Esophagus muscularis mucosa (tissue), 4 donors: ENCODE measurements at places on chromosomes 7 and 10. TPM values are rescaled to one million over a fixed set of nuclear protein-coding genes. Genes with fewer than 3 reads are reported as not detected.

Gene TRIL
- 1.3 TPM for total RNA-seq

GRCh38 chr7:68250143-68250542 lies 1253.5 kb downstream of the TYW1 start:
- H3K4me3 ChIP-seq: no peak overlapping the region
- no peak for DNase-seq
- no peaks in the 10 kb centered on the region for H3K4me1 ChIP-seq
- H3K27me3 ChIP-seq: no peaks in the 10 kb centered on the region
- no peaks in the 10 kb centered on the region for H3K36me3 ChIP-seq
- H3K27ac ChIP-seq: no peak overlapping the region

Gene FGF8
- total RNA-seq: not detected

DNA sequence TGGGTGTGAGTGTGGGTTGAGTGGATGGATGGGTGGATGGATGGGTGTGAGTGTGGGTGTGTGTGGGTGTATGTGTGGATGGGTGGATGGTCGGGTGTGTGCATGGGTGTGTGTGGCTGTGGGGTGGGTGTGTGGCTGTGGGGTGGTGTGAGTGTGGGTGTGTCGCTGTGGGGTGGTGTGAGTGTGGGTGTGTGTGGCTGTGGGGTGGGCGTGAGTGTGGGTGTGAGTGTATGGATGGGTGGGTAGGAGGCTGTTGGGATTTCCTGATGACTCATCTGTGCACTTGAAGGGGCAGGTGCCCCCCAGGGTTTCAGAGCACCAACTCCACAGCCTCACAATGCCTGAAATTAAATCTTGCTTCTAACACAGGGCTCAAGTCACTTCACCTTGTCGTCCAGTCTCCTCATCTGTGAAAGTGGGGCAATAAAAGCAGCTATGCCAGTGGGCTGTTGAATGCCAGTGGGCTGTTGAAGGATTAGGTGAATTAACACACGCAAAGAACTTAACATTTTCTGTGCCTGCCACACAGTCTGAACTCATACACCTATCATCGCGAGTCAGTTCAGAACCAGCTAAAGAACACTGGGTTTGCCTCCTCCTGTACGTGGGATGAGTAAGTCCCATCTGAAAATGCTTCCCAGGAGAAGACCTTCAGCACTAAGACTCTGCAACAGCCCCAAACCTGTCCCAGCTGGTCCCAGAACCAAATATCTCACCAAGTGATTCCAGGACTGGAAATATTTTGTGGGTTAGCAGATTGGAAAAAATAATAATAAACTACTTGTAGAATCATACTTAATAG lies 32.0 kb downstream of the SFMBT2 start:
- peaks cover 40% of the 10 kb centered on the region for H3K36me3 ChIP-seq
- H3K4me1 ChIP-seq: no peaks in the 10 kb centered on the region
- no peaks in the 10 kb centered on the region for H3K27me3 ChIP-seq
- H3K4me3 ChIP-seq: no peak overlapping the region
- DNase-seq: no peak

Gene FAM25C
- total RNA-seq: not detected

GRCh38 chr10:46024948-46025347 lies 5.5 kb downstream of the NCOA4 start:
- no peak for DNase-seq
- no peak overlapping the region for H3K27ac ChIP-seq
- no peaks in the 10 kb centered on the region for H3K27me3 ChIP-seq
- H3K4me3 ChIP-seq: no peak overlapping the region
- H3K36me3 ChIP-seq: no peaks in the 10 kb centered on the region

Gene NPY4R2
- not detected for total RNA-seq

Gene DMTF1
- 42.2 TPM for total RNA-seq

- H3K4me1 ChIP-seq: no peaks in the 10 kb centered on the region
- no peak overlapping the region for H3K4me3 ChIP-seq
- no peaks in the 10 kb centered on the region for H3K36me3 ChIP-seq
- H3K27me3 ChIP-seq: no peaks in the 10 kb centered on the region
- no peak overlapping the region for H3K27ac ChIP-seq
- no peak for DNase-seq
Observed at GRCh38 chr7:156493942-156494341, 146.6 kb upstream of the RNF32 start.

Gene ANKRD61
- not detected for total RNA-seq

DNA sequence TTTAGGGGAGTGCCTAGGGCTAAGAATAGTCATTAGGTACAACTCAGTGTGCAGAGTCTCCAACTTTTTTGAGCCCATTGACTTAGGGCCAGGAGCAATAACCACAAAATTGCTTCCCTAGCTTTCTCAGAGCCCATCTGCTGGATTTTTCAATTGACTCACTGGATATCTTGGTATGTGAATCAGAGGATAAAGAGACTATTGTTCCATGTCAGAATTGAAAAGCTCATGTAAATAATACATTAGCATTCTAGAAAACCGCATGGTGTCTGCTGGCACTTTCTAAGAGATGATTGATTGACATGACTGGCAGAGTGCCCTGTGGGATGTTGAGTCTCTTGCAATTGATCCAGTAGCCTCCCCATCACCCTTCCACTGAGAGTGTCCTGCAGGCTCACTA lies 246.2 kb downstream of the CCDC7 start:
- H3K4me1 ChIP-seq: no peaks in the 10 kb centered on the region
- H3K27ac ChIP-seq: no peak overlapping the region
- H3K27me3 ChIP-seq: no peaks in the 10 kb centered on the region
- H3K4me3 ChIP-seq: no peak overlapping the region
- H3K36me3 ChIP-seq: no peaks in the 10 kb centered on the region

GRCh38 chr7:50651271-50651989 lies 86.2 kb upstream of the DDC start:
- no peak overlapping the region for H3K4me3 ChIP-seq
- no peaks in the 10 kb centered on the region for H3K27me3 ChIP-seq
- H3K27ac ChIP-seq: no peak overlapping the region
- peaks cover 15% of the 10 kb centered on the region for H3K36me3 ChIP-seq
- H3K4me1 ChIP-seq: peaks cover 40% of the 10 kb centered on the region

GRCh38 chr7:22174574-22174953 lies 182.4 kb downstream of the RAPGEF5 start:
- H3K4me1 ChIP-seq: no peaks in the 10 kb centered on the region
- DNase-seq: no peak
- H3K4me3 ChIP-seq: no peak overlapping the region
- no peaks in the 10 kb centered on the region for H3K36me3 ChIP-seq
- H3K27me3 ChIP-seq: no peaks in the 10 kb centered on the region

Gene C10orf67
- not detected for total RNA-seq

Gene AGBL3
- 3.3 TPM for total RNA-seq

- H3K27ac ChIP-seq: peak overlapping the region; percentile 29
- no peaks in the 10 kb centered on the region for H3K27me3 ChIP-seq
- H3K4me1 ChIP-seq: peaks cover 14% of the 10 kb centered on the region
- H3K36me3 ChIP-seq: peaks cover 12% of the 10 kb centered on the region
- H3K4me3 ChIP-seq: no peak overlapping the region
Observed at GRCh38 chr7:100372256-100372655, 1.0 kb upstream of the PILRA start.

Gene IGFBP3
- 127 TPM for total RNA-seq

Gene PRKG1
- total RNA-seq: 46.1 TPM

Gene FANK1
- 2.1 TPM for total RNA-seq

DNA sequence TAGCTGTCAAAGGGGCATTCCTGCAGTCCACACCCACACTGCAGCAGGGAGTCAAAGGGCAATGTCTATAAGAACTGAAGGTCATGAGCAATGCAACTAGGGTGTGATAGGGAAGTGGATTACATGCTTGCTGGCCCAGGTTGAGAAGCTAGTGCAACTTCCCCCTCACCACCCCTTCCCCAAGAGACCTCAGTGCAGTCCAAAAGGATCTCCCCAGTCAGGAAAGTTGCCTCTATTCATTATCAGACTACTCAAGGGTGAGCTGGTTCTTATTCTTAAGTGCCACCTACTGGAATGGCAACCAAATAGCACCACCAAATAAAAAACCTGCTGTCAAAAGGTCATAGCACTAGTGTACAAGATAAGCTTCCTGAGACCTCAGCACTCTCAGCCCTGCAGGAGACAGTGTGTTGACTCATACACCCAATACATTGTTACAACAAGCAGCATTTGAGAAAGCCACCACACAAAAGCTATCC lies 28.2 kb downstream of the MTERF1 start:
- DNase-seq: no peak
- no peaks in the 10 kb centered on the region for H3K36me3 ChIP-seq
- no peaks in the 10 kb centered on the region for H3K27me3 ChIP-seq
- no peak overlapping the region for H3K4me3 ChIP-seq
- no peak overlapping the region for H3K27ac ChIP-seq

Gene CYCS
- total RNA-seq: 57.3 TPM

Gene PPP3CB
- 106 TPM for total RNA-seq

DNA sequence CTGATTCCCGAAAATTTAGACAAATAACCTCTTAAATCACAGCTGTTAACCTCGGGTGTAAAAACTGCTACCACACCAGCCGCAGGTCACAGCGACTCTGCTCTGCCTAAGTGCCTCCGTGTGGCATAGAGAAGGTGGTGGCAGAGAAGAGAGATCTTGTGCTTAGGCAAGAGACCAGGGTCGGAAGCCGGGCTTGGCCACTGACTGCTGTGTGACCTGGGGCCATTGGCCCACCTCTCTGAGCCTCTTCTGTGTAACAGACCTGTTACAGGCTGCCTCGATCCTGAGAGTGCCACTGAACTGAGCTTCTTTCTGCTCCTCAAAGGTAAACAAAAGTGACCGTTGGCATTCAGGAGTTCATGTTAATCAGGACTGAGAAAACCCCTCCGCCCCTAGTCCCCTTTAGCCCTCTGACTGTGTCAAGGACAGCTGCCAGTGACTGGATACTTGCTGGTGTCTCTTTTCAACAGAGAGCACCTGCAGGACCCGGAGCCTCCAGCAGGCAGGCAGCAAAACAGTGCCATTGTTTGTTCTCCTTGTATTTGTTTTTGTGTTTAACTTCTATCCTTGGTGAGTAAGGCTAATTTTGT lies 36.5 kb downstream of the ZMIZ1 start:
- H3K36me3 ChIP-seq: peaks cover 1% of the 10 kb centered on the region
- H3K4me1 ChIP-seq: peaks cover 100% of the 10 kb centered on the region
- peak overlapping the region; percentile 50 for H3K27ac ChIP-seq
- DNase-seq: no peak
- H3K4me3 ChIP-seq: no peak overlapping the region
- H3K27me3 ChIP-seq: no peaks in the 10 kb centered on the region

Gene AKR1C8
- not detected for total RNA-seq

GRCh38 chr7:46716926-46717325 lies 795.9 kb upstream of the IGFBP3 start:
- DNase-seq: no peak
- no peak overlapping the region for H3K27ac ChIP-seq
- H3K4me1 ChIP-seq: no peaks in the 10 kb centered on the region

- no peak for DNase-seq
- no peaks in the 10 kb centered on the region for H3K4me1 ChIP-seq
Observed at GRCh38 chr10:10394933-10395658, 622.6 kb upstream of the CELF2 start.

DNA sequence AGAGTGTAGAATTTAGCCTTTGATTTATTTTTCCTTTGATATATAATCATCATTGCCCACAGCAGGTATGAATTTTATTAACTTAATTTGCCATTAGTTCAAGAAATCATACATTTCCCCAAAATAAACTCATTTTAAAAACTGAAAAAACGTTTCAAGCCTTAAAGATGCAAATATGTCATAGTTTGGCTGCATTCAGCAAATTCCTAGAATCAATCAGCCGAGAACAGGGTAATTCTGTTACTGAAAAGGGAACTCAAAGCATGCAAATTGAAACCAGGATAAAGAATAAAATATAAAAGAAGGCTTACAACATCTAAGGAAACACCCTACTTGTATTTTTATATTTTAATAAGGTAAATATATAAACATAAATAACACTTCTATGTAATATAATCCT lies 233.8 kb upstream of the PRKCQ start:
- no peaks in the 10 kb centered on the region for H3K27me3 ChIP-seq
- H3K4me1 ChIP-seq: no peaks in the 10 kb centered on the region
- DNase-seq: no peak
- no peak overlapping the region for H3K4me3 ChIP-seq
- H3K27ac ChIP-seq: no peak overlapping the region

DNA sequence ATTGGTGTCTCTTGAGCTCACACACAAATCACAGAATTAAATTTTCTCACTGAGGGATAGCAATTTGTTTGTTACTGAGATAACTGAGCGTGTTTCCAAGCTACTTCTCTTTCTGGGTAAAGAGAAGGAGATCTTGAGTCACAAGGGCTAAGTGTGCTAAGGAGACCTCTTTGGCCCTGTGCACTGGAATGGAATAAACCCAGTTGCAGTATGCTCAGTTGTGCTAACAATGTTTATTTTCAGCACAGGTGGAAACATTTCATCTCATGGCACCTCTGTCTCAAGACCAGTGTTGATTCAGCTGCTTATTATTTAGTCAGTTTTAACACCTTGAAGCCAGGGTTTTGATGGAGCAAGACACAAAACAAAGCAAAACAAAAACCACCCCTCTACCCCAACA lies 22.5 kb upstream of the UBE2H start:
- H3K27me3 ChIP-seq: no peaks in the 10 kb centered on the region
- H3K4me3 ChIP-seq: no peak overlapping the region
- peaks cover 4% of the 10 kb centered on the region for H3K4me1 ChIP-seq
- no peaks in the 10 kb centered on the region for H3K36me3 ChIP-seq
- H3K27ac ChIP-seq: no peak overlapping the region
